Stimulated activated CD8-positive, alpha-beta memory T cell treated with anti-CD3 and anti-CD28 coated beads, Interleukin-7, amount 100 ng/mL, for 24 hours (primary cell): ENCODE measurements at places on chromosomes 16 and 17.

DNA sequence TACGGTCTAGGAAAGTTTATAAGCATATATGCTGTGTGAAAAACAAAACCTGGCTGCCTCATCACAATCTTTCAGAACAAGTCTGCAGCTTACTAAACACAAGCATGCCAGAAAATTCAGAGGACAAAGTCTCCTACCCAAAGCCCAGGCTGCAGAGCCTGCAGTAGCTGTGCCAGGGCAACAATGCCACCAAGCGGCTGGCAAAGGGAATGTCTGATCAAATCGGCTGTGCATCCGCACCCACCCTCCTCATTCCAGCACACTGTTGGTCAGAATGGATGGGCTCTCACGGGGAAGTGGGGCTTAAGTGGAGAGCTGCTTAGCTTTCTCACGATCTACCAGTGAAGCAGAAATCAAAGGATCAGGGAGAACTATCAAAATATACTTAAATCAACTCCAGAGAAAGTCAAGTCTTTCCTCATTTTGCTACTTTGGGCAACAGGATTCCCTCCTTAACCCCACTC is 73.5 kb downstream of the CYTH1 start:
- DNase-seq = no peak

- no peak for DNase-seq
Measured at GRCh38 chr17:81027591-81028505, 7.1 kb upstream of the BAIAP2 start.

DNA sequence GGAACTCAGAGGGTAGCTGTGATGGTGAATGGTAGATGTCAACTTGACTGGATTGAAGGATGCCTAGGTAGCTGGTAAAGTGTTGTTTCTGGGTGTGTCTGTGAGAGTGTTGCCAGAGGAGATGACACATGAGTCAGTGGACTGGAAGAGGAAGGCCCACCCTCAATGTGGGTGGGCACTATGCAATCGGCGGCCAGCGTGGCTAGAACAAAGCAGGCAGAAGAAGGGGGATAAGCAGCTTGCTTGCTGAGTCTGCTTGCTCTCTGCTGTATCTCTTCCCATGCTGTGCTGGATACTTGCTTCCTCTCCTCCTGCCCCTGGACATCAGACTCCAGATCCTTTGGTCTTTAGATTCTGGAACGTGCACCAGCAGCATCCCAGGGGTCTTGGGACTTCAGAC is 128.1 kb downstream of the AIPL1 start:
- DNase-seq = no peak

DNA sequence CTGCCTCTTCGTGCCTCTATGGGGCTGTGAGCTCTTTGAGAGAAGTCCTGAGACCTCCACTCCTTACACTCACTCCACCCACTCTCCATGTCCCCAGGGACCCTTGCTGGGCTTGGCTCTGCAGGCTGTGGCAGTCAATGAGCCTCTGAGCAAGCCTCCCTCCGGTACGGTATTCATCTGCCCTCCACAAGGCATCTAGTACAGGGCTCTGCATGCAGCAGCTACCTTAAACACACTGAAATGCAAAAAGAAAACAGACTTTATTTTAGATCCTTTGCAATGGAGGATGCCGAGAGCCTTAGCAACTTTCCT is 38.9 kb upstream of the SMPD3 start:
- DNase-seq = no peak

GRCh38 chr16:86294535-86295196 is 215.7 kb upstream of the FOXF1 start:
- DNase-seq = no peak

- DNase-seq = no peak
Measured at GRCh38 chr16:13021996-13022395, 120.6 kb downstream of the SHISA9 start.

DNA sequence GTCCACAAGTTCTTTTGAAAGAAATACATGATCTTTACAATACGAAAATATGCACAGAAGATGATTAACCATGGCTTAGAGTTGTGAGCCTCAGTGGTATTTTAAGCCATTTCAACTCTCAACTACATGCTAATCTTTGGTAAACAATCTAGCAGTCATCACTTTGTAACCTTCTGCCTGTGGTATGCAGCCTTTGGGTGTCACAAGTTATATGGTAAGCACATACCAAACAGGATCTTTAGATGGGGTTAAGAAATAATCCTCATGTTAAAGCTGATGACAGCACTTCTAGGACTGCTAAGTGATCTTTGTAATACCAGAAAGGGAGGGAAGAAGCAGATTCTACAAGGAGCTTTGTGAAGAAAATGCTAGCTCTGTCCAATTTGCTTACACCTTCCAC is 74.3 kb downstream of the CA4 start:
- no peak for DNase-seq
